ENCODE measurements at places on chromosomes 7 and 10. TPM values are rescaled to one million over a fixed set of nuclear protein-coding genes. Genes with fewer than 3 reads are reported as not detected.

GRCh38 chr10:69176823-69177222 lies 3.2 kb upstream of the SUPV3L1 start:
- no peak for DNase-seq

The SLC26A3 gene
- 13.6 TPM for total RNA-seq

The EGFR gene
- 164 TPM for total RNA-seq

The LRIT1 gene
- not detected for total RNA-seq

The ITPRID1 gene
- 1.6 TPM for total RNA-seq

DNA sequence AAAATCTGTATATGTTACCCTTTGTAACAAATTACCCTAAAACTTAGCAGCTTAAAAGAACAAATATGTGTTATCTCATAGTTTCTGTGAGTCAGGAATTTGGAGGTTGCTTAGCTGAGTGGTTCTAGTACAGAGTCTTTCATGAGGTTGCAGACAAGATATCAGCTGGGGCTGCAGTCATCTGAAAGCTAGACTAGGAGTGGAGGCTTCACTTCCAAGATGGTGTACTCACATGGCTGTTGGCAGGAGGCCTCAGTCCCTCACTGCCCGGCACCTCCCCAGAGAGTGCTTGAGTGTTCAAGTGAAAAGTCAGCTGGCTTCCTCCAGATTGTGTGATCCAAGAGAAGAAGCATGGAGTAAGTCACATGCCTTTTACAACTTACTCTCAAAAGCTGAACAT lies 16.9 kb upstream of the GGCT start:
- DNase-seq = no peak
